ENCODE measurements at places on chromosomes 3 and 15.

DNA sequence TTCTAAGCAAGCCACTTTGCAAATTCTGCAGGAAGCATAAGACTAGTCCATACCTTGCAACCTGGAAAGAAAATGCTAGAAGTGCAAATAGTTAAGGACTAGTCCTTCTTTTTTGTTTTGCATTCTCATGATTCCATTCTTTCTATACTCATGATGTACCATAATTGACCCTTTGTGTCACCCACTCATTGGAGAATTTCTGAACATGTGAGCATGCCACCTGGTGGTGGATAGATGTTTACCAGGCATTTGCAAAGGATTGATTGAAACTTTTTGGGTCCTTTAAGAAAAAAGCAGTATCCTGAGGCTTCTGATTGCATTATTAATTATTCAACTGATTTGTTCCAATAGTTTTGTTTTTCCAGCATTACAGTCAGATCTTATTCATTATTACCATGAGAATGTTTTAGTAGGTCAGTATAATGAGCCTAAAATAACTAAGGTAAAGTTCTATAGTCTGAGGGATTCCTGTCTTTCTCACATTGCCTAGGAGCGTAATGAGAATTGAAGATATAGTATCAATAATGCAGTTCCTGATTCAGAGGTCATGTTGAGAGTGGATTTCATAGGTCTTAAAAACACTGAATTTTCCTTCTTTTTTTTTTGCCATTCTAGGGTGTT is 20.2 kb upstream of the DIPK2A start:
- DNase-seq: peak; percentile 55

DNA sequence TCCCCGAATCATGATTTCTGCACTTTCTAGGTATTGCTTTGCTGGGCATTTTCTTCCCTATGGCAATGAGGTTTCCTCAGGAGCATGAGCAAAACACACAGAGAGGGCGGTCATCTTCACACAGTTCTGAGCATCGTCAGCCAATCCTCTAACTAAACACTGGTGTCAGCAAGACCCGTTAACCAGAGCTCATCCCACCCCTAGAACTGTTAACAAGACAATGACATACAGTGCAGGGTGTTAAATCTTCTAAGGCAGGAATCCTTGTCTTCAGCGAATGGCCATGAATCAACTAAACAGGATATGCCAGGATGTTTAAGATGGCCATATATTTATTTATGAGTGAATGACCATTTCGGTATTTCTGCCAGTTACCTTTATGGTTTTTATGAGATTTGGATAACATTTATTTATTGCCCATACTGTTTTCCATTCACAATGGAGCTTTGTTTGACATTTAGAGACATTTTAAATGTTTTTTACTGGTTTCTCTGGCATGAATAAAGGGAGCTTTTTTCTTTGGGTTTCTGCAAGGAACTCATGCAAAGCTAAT is 411.5 kb upstream of the PROK2 start:
- no peak for DNase-seq

DNA sequence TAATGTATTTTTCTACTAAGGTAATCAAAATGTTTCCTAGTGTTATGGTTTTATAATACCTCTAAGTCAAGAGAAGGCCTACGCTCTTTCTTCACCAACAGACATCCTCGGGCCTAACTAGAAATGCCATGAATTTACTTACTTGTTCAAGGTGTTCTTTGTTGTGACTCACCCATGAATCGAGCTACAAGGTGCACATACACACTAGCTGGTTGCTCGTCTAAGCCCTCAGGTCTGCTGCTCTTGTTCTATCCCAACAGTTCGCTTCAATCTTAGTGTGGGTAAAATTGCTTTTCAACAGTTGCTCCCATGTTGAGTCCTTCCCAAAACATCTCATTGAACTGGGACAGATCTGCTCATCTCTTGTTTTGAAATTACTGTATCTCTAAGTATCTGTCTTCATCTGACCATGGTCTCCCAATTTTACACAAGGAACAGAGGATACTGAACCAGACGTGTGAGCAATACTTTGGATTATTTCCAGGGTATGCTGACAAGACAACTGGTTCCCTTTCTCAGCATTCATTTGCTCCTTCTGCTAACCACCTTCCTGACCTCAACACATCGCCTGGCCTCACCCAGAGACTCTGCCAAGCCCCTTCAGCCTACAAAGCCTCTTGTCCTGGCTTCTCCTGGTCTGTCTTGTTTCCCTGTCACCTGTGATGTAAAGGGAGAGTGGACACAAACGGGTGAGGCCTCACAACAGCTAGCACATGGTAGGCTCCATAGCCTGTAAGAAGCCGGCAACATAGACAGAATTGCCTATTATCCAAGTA is 84.2 kb downstream of the NEDD4 start:
- no peak for DNase-seq

DNA sequence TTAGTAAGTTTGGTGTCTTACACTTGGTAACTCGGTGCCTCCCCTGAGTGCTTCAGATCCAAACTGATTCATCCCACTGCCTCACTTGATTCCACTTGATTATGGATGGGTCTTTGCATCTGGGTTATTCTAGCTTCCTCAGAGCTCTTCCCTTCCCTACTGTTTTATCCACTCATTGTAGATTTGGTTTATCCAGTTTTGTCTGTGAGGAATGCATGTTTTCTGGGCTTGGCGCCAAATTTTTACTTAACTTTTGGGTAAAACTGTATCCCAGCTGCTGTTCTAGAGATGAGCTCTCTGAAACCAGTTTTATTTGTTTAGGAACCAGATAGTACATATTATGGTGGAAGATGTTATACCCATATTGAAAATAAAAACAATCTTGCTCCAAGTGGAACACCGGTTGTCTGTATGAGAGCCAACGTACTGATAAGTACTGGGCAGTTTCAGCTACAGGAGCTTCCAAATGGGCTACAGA is 20.9 kb downstream of the RAD54L2 start:
- DNase-seq: no peak

Data from inflammatory macrophage (primary cell).